ENCODE measurements at places on chromosomes 3 and 15.

DNA sequence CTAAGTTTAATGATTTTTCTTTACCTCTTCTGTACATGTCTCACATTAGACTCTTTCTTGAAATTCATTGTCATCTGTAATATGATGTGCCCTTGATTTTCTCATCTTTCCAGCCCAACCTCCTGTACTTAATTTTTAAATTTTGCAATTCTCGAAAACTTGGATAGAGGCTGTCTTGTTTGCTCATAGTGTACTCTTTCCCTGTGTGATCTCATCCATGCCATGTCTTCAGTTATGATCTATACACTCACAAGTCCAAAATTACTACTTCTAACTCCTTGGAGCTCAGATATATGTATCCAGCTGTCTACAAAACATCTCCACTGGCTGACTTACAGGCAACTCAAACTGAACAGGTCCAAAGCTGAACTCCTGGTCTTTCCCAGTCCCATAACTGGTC lies 42.2 kb downstream of the CD200 start:
- no peak for DNase-seq

- DNase-seq, result no peak
These were observed 34.7 kb upstream of the CRTC3 start for GRCh38 chr15:90495067-90495466.

GRCh38 chr3:141326626-141327025 lies 41.7 kb upstream of the ZBTB38 start:
- no peak for DNase-seq

GRCh38 chr3:5276934-5277333 lies 89.4 kb downstream of the EDEM1 start:
- DNase-seq, result no peak

GRCh38 chr3:187520027-187520945 lies 149.9 kb downstream of the SST start:
- DNase-seq, result no peak

DNA sequence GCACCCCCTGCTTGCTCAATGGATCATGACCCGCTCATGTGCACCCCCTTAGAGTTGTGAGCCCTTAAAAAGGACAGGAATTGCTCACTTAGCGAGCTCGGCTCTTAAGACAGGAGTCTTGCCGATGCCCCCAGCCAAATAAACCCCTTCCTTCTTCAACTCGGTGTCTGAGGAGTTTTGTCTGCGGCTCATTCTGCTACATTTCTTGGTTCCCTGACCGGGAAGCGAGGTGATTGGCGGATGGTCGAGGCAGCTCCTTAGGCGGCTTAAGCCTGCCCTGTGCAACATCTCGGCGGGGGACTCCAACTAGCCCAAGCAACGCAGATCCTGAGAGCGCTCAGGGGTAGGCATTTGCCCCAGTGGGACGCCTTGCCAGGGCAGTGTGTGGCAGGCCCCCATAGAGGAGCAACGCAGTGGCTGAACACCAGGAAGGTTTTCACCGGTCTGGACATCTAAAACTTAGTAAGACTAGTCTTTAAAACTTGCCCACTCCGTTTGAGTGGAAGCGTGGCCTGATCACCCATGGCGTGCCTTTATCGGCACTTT lies 9.5 kb downstream of the SLCO2A1 start:
- DNase-seq, result no peak

- no peak for DNase-seq
These were observed 6.0 kb downstream of the TMED3 start for GRCh38 chr15:79316864-79317263.

- no peak for DNase-seq
These were observed 1.5 kb upstream of the IDH2 start for GRCh38 chr15:90103701-90104329.

DNA sequence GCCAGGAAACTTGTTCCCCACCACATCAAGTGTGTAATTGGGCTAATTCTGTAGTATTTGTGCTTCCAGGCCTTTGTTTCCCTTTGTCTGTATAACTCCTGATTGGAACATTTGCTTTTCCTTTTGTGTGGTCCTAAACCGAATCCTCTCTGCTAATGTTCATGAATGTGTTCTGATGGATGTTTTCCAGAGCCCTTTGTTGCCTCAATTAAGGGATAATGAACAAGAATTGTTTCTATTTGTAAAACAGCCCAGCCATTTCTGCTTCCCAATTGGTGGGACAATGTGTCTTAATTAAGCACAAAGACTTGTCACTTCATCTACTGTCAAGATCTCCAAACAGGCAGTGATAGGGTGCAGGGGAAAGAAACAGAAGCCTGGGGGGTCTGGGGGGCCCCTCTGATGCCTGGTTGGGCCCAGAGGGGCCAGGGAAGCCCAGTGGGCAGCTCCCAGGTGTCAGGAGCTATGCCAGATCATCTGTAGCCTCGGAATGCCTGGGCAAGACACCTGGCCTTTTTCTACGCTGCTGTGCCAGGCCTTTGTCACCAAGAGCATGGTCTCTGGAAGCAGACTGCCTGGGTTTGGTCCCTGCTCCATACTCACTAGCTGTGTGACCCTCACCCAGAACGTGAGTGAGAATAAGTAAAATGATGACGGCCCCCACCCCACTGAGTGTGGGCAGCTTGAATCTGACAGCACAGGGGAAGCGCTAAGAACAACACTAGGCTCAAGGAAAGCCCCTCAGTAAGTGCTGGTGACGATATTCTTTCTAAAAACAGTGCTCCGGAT lies 116.6 kb upstream of the PRR20G start:
- no peak for DNase-seq

DNA sequence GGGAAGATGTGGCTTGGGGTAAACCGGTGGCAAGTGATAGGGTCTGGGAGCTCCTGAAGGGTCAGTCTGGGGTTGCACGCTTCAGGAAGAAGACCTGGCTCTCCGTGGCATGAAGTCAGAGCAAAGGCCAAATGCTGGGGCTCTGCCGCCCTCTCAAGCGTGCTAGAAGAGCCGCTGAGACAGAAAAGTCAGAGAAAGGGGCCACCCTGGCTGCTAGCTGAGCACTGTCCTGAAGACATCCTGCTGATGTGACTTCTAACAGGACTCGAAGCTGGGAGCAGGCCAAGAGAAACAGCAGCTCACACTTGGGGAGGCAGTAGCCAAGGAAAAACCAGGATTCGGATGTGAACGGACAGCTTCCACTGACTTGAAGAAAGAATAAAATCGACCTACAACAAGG lies 270.4 kb downstream of the OCA2 start:
- no peak for DNase-seq

DNA sequence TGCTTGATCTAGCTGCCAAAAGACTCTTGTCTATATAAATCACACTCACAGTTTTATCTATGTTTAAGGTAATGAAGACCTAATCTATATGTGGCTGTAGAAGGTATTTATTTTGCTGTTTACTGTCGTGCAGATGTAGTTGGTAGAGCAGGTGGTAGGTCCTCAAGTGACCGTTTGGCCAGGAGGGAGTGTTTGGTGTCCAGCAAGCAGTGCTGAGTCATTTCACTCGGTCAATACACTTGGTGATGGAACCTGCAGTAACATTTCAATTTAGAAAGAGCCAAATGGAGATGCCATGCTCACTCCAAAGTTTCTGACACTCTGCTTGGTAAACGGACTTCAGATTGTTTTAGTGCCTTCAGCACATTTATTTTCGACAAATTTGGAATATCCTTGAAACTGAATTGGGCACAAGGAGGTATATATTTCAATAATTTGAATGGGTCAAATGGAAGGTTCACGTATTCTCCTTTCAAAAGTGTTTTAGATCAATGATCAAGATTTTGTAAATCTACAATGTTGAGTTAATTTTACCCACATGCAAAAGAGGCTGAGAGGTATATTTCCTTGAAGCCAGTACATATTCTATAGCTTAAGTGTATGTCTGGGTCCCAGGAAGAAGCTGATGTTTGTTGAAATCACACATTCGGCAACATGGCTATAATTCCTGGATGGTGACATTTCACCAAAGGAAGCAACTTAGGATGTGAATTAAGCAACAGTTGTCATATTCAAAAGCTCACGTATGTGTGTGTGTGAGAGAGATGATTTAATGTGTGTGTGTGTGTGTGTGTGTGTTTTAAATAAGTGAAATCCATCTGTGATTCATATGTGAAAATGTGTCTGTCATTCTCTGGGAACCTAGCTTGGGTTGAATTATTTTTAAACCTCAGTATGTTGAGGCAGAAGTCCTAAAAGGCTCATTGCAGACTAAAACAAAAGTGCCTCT lies 7.7 kb upstream of the CX3CR1 start:
- DNase-seq, result no peak

DNA sequence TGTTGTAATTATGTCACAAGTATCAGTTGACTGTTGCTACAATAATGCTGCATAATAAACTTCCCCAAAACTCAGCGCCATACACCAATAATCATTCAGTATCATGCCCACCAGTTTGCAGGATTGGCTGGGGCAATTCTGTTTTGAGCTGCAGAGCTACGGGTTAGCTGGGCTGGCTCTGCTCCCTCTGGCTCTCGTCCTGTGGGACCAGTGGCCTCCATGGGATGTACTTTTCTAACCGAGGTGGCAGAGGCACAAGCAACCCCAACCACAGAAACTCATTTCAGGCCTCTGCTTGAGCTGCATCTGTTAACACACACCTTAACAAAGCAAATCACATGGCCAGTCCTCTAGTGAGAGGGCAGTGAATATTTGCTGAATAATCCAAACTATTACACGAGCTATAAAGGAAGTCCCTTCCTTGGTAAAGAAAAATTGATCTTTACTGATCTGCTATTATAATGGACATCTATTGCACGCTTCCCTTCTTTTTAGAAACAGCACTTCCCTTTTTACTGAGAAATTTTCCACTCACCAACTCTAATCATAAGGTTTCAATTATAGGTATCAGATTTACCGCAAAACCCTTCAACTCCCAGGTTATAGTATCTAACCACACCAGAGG lies 10.9 kb upstream of the BCL2A1 start:
- peak; percentile 56 for DNase-seq

GRCh38 chr3:159439346-159439745 lies 549.3 kb upstream of the IL12A start:
- DNase-seq, result no peak

GRCh38 chr3:40190056-40190455 lies 119.5 kb upstream of the EIF1B start:
- DNase-seq, result no peak

DNA sequence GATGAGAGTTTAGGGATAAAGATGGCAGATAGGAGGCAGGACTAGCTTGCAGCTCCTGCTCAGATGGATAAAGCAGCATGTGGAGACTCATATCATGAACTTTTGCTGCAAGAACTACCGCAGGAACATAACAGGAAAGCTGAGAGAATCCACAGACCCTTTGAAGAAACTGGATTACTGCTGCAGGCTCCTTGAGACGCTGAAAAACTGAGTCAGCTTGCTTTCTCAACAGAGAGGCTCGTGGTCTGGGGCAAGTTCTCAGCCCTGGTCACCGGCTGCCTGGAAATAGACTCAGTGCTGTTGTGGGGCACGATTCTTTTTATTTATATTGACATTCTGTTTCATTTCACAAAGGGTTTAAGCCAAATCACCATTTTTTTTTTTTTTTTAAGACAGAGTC lies 28.8 kb upstream of the TRIM59 start:
- DNase-seq, result no peak

DNA sequence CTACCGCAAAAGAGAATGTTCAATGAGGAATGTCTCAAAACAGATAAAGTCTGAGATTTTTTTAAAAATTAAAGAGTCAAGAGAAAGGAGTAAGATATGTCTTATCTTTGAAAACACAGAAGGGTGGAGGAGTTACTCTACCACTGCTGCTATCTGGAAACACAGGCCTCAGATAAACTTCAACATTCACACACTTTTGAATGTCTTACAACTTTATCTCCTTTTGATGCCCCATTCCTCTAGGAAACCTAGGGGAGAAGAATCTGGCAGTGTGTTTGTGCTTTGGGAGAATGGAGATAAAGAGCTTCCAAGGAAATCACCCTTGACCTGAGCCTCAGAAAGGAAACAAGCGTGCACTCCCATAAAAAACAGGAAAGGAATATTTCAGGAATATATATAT lies 468.2 kb downstream of the PLOD2 start:
- DNase-seq, result peak; percentile 72

GRCh38 chr15:100947760-100948429 lies 28.7 kb downstream of the LRRK1 start:
- DNase-seq, result no peak

- no peak for DNase-seq
These were observed 110.6 kb downstream of the DTWD1 start for GRCh38 chr15:49731187-49732099.

- no peak for DNase-seq
These were observed 4.6 kb downstream of the PRR23E start for GRCh38 chr3:127197300-127198189.

- DNase-seq, result no peak
These were observed 803 bp downstream of the ITIH3 start for GRCh38 chr3:52795298-52795900.

GRCh38 chr3:138947495-138948121 lies 591 bp downstream of the FOXL2NB start:
- DNase-seq, result no peak

DNA sequence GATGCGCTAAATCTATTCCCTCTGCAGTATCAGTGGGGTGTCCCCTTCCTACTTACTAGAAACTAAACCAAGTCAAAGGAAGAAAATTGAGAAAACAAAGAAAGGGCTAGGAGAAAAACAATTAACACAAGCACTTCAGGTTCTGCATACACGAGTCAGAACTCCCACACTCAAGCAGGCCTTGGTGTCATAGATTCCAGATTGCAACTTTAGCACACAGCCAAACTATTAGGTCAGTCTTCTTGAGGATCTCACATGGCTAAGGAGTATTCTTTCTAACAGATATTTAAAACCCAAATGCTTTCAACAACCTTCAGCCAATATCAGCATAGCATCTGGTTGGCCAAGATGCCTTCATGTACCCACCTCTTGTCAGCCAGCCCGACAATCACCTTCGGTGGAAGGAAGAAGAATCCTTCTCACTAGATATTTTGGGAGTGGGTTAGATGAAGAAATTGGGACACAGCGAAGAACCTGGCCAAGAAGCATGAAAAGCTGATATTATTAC lies 340.0 kb downstream of the VPS13C start:
- DNase-seq, result no peak

DNA sequence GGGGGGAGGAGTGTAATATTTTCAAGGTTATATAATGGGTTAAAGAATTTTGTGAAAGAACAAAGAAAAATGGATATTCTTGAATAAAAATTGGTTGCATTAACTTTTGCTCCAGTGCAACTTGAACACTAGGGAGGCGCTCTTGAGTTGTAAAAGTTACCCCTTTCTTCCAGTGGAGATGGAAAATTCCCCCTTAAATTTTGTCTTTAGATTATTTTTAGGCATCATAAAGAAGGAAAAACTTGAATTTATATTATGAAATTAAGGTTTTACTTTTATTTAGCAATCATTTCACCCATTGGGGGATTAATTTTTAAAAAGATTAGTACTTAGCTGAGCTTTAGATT lies 550 bp upstream of the CHD2 start:
- no peak for DNase-seq

DNA sequence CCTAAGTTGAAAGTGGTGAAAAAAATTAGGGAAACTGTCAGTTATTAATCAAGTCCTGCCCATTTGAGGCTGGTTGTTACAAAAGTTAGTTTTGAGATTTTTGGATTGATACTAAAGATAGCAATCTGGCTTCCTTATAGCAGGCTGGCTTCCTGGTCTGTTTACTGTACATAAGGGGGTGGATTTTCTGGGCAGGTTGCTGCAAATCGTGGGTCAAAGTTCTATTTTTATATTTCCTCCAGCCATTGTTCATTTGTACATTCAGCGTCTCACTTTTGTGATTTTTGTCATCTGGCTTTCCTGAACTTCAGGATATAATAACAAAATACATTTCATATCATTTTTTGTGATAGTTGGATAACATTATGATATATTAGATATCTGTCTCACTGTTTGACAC lies 49.5 kb downstream of the CLDN1 start:
- no peak for DNase-seq

- DNase-seq, result no peak
These were observed 73.7 kb downstream of the CCNL1 start for GRCh38 chr3:157086060-157086750.
